ENCODE measurements at places on chromosomes 12 and 14.

DNA sequence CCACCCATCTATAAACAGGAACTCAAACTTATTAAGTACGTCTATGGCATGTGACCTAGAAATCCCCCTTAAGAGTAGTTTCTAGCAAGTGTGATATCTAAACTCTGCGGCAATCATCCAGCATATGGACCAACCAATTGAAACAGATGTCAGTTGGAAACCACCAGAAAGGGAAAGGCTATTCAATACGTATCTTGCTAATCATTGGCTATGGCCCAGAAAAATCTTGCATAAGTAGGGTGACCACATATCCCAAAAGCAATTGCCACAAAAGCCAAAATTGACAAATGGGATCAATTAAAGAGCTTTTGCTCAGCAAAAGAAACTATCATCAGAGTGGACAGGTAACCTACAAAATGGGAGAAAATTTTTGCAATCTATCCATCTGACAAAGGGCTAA, 24.2 kb downstream of the SYNJ2BP start:
- no peak for DNase-seq

GRCh38 chr12:68641138-68641537, 30.4 kb downstream of the RAP1B start:
- no peak for DNase-seq

DNA sequence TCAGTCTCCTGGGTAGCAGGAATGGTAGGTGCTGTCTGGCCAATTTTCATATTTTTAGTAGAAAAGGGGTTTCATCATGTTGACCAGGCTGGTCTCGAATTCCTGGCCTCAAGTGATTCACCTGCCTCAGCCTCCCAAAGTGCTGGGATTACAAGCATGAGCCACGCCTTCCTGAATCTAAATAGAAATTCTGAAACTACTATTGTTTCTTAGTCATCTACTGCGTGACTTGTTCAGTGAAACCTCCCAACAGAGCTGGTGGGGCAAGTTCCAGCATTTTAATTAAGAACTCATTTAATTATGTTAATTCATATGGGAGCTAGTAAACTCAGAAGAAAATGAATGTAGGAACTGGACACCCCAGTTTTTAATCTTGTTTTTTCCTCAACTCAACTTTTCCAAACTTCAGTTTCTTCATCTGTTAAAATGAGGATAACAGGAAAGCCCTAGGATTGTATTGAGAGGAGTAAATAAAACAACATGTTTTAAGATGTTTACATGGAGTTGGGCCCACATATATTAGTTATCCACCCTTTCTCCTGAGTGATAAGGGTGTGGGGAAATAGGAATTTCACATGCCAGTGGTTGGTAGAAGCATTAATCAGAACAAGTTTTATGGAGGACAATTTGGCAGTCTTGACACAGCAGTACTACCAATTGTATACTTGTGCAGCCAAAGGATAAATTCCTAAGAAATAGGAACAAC, 335.8 kb upstream of the E2F7 start:
- no peak for DNase-seq

DNA sequence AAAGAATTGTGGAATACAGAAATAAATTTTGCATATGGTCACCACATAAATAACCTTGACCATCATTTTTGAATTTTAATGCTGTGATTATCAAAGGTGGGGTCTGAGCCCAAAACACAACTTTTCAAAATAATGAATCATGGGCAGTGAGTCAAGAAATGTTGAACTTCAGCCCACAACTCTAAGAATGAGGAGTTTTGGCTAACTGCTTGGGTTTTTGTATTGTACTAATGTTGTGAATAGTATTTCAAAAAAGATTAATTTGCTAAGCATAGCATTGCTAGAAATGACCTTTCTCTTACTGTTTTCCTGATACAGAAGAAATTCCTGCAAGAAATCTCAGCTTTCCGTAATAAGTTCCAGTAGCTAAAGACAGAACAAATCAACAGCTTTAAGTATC, 24.4 kb upstream of the YARS2 start:
- DNase-seq, result no peak

DNA sequence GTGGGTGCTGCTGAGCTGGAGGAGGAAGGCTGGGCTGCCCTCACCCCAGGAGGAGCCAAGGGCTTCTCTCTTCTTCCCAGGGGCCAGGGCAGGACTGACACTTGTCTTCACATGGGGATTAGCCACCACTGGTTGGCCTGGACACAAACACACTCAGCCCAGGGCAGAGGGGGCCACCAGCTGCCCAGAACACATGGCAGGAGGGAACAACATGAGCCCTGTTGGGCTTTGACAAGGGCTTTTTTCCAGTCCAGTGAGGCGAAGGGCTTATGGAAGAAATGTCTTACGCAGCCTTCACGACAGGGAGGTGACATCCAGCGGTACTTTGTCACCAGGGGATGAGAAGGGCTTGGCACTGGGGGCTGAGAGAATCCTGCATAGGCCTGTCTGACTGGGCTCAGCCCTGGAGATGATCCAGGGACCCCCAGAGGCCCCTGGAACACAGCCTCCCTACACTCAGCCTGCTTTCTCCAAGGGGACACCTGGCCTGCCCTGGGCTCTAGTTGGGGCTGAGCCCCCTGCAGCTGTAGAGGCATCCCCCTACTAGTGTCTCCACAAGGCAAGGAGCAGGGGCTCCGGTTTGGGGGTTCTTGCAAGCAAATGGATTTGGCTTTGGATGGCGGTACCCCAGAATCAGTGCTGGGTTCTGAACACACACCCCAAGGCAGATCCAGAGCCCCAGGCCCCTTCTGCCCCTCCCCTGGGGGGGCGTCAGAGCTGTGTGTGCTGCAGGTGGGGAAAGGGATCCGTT, 18.9 kb downstream of the ARL6IP4 start:
- DNase-seq, result no peak

DNA sequence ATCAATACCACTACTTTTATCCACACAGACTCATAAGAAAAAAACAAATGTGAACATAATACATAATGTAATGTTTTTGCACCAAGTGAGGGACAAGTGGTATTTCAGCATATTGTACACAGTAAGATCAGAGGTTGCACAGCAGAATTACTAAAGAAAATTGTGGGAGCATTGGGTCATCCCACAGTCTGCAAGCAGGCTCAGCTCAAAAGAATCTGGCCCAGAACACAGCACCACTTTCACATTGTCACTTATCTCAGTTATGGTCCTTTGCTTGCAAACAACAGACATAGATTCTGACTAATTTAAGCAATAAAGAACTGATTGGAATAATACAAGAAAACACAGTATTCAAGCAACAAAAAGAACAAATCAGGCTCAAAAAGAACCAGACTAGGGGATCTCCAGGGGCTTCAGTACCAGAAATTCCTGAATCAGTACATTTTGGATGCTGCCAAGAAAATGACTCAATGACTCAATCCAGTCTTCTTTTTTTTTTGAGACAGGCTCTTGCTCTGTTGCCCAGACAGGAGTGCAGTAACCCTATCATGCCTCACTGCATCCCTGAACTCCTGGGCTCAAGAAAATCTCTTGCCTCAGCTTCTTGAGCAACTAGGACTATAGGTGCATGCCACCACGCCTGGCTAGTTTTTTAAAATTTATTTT, 42.9 kb upstream of the EEA1 start:
- peak; percentile 43 for DNase-seq

DNA sequence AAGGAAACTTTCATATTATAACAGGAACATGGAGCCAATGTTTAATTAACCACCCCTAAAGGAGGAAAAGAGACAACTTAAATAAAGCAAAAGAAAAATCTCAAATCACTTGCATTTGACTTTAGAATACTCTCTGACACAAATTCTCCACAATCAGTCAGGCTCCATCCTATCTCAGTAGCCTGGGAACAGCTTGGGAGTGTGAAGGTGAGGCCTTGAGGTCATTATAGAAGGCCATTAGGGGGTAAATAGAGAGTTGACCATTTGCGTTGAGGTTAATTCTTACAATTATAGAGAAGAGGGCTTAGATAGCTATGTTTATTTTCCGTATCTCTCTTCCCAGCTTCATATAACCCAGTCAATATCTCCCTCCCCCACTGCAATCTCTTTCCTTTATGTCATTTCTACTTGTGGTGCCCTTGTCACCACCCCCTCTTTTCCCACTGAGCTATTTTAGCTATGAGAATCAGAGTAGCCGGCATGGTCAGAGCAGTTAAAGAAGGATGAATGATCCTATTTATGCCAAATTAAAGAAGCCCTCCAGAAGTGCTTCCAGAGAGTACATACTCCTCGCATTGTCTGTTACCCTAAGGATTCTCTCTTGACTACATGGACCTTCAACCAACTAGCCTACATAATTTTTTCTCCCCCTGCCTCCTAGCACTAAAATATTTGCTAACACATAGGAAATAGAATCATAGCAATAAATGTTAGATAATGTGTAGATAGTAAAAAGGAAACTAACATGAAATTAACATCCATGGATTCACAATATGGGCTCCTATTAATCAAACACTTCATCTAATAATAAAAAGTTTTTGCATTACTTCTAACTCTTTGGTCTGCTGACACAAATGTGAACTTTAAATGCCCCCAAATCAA, 135.2 kb upstream of the KRR1 start:
- no peak for DNase-seq

DNA sequence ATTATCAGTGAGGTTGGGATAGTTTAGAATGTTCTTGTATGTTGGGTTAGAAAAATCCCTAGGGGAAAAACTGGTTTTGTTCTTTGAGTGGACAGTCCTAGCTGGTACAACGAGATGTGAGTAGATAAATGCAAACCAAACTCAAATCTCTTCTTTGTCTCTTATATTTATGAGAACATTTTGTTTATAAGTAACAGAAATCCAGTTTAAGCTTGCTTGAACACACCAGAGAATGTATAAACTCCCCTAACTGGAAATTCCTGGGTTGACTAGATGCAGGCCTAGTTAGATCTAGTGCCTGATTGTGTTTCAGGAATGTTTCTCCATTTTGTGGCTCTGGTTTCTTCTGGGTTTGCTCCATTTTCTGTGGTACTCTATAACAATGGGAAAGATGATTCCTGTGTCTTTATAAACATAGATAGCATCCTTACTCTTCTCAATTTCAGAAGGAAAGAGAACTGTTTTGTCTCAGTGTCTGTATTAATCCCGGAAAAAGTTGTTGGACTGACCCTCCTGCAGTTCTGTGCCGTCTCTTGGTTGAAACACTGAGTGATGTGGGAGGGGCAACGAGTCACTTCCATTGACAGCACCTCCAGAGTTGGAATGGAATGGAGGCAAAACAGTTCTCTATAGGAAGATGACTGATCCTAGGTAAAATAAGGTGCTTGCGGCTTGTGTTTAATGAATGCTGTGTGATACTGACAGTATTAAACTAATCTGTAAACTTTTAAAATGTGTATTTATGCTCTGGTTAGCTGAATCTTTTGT, 244.8 kb downstream of the TMTC2 start:
- DNase-seq, result no peak

- DNase-seq, result peak; percentile 55
Measured at GRCh38 chr12:108798551-108799221, 58.7 kb downstream of the SSH1 start.

GRCh38 chr14:67373347-67373746, 13.2 kb downstream of the EIF2S1 start:
- no peak for DNase-seq

GRCh38 chr12:44381341-44381740, 494.8 kb downstream of the NELL2 start:
- DNase-seq, result no peak

GRCh38 chr12:110768960-110769359, 26.3 kb upstream of the PPP1CC start:
- DNase-seq, result no peak

DNA sequence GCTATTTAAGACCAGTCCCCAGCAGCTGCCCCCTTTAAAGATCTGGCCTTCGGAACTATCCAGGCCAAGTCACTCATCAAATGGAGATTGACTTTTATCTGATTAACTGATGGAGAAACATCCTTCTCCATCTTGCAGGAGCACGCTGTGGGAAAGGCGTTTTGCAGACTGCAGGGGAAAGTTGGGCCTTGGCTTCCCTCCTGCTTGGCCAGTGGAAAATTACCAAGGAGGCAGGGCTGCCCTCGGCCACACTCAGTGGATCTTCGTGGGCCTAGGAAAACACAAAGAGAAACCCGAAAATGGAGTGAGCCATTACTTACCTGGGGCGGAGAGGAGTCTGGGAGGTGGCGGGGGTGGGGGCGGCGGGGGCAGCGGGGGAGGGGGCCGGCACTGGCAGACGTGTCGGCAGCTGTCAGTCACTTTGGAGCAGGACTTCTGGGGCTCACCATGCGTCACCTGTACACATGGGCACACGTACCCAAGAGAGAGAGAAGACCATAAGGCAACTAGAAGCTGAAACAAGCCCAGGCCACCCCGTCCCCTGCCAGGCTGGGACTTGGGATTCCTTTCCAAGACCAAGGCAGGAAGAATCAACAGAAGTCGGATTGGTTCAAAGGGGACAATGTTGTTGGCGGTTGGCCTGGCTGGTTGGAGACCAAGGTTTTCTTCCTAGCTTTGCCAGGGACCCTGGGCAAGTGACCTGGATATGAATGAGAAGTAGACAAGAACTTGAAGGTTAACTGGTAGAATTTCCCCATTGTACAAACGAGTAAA, 9.2 kb downstream of the PRIMA1 start:
- no peak for DNase-seq

DNA sequence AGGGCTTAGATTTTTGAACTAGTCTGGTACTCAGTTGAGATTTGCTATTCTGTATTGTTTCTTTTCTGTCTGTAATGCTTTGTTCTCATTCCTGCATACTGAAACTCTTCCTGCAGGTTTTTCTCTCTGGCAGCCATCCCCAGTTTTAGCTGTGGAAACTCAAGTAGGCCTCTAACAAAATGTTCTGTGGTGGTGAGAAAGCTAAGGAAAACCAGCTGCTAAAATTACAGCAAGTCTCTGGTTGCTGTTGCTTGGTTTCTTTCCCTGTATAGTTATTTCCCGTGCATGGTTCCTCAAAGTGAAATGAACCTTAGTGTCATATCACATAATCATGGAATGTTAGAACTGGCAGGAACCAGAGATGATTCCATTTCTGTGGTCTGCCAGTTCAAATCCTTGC, 442.5 kb downstream of the NRXN3 start:
- no peak for DNase-seq

GRCh38 chr14:104424406-104425072, 155.0 kb upstream of the C14orf180 start:
- no peak for DNase-seq

GRCh38 chr12:113766879-113767878, 198.9 kb downstream of the RBM19 start:
- DNase-seq, result peak; percentile 77

DNA sequence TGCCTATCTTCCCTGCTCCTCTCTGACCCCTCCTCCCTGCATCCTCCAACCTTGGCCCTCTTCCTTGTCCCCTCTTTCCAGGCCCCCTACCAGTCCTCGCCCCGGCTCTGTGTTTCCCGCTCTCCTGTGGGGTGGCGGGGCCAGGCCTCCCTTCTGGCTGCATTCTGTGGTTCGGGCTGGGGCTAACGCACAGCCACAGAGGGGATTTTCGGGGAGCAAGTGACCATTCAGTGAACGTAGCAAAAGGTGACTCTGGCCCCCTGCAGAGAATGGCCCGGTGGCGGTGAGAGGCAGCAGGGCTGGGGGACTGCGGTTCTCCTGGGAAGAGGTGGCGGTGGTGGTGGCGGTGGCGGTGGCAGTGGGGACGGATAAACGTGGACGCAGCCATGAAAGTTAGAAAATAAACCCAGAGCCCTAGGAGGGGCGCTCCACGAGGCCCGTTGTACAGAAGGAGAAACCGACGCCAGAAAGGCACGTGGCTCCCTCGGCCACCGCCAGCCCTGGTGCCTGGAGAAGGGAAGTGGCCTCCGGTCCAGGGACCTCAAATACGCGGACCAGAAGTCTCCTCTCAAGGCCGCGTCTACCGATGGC, 269.6 kb downstream of the ADGRD1 start:
- DNase-seq, result no peak

GRCh38 chr14:23561873-23562821, 5.4 kb downstream of the AP1G2 start:
- DNase-seq, result no peak
